Hematopoietic multipotent progenitor cell treated with erythropoietin and hydrocortisone succinate and interleukin-3 and kit ligand, for 6 days (in vitro differentiated cells): ENCODE measurements at places on chromosomes 3 and 15.
A peak's percentile ranks its signal among the peaks of the same experiment; 100 is the strongest.

DNA sequence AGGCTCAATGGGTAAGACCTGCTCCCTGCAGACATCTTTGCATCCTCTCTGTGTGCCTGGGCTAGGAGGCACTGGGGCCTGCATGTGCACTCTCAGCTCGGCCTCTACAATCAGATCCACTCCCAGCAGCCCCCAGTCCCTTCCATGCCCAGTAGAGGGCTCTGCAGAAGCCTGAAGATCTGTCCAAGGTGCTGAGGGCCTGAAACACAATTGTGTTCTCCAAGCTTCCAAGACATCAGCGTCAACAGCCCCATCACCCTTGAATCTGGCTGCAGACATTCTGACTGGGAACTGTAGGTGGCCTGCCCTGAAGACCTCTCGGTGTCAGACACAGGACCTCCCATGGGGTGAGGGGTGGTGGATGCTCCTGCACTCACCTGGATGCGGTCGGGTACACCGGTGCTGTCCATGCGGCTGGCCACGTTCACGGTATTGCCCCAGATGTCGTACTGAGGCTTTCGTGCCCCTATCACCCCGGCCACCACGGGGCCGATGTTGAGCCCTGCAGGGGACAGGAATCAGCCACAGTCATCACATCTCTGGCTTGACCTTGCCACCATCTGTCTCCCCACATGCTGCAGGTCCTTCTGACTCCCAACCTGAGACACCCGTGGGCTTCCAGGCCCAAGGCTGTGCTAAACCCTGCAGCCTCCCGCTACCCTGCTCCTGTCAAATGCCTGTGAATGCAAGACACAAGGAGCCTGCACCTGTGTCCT lies 84.7 kb downstream of the SEC22A start:
- DNase-seq = peak; percentile 89

DNA sequence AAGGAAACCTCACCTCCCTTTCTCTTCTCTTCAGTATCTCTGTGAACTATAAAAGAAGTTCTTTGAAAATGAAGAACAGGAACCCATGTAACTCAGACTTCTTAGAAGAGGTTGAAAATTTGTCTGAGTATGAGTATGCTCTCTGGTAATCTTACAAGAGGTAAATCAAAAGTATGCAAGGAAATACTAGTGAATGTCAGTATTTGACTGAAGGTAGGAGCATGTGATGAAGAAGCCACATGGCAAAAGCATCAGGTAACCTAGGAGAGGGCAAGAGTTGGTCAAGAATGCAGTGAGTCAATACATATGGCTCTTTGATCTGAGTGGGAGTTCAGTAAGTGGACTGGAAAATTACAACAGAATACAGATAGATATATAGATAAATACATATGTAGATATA lies 133.0 kb upstream of the NECTIN3 start:
- DNase-seq = no peak

DNA sequence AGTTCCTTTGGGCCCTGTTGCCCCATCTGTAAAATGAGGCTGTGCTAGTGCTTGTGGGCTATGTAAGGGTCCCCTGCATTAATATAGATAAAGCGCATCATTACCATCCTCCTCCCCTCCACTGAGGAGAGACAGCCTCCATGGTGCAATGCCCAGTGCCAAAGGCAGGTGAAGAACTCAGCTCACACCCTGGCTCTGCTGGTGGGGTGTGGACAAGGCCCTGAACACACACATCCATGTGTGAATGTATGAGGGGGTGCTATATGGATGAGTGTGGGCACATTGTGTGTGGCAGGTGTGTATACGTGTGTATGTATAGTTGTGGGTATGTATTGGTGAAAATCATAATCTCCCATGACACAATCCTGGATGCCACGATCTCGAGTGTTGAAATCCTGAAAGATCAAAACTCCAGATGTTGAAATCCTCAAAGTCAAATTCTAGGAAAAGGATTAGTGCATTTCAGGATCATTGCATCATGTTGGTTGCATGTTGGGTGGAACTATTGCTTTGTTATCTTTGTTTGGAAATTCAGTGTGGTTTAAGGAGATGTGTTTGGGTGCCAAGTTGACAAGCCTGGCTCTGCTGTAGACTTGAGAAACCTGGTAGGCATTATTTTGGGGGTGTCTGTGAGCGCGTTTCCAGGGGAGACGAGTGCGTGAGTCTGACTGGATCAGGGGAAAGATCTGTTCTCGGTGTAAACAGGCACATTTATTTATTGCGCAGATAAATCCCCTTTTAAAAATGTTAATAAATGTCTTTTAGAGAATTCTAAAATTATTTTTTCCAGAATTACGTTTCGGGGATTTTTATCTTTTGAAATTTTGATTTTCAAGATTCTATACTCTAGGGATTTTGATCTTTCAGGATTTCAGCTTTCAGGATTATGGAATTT lies 42.0 kb upstream of the SEC61A1 start:
- DNase-seq = no peak

DNA sequence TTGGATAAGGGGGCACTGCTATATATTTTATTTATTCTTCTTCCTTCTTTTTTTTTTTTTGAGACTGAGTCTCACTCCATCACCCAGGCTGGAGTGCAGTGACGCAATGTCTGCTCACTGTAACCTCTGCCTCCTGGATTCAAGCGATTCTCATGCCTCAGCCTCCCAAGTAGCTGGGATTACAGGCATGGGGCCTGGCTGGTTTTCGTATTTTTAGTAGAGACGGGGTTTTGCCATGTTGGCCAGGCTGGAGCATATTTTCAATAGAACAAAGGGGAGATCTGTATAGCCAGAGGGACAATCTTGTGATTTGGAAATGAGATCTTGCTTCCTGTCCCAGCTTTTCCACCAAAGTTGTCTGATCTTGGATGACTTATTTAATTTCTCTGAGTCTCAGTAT lies 133.1 kb upstream of the ABHD17C start:
- no peak for DNase-seq

DNA sequence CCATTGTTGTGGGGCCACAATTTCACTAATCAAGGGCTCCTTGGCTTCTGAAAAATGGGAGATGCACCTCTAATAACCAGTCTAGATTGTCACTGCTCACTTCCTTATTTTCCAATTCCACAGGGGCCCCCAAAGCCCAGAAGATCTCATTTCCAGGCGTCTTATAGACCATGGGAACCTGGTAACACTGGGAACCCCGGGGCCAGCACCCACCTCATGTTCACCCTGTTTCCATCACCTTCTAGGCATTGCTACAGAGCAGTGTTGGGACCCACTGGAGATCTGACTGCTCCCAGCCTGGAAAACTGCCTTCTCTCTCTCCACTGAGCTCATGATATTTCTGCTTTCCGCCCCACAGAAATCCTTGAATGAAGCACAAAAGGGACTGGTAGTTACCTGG lies 61.5 kb downstream of the TFRC start:
- DNase-seq = no peak

- no peak for DNase-seq
Measured at GRCh38 chr3:181844211-181844610, 132.5 kb downstream of the SOX2 start.

- no peak for DNase-seq
Measured at GRCh38 chr3:195550723-195551122, 7.6 kb upstream of the PPP1R2 start.

DNA sequence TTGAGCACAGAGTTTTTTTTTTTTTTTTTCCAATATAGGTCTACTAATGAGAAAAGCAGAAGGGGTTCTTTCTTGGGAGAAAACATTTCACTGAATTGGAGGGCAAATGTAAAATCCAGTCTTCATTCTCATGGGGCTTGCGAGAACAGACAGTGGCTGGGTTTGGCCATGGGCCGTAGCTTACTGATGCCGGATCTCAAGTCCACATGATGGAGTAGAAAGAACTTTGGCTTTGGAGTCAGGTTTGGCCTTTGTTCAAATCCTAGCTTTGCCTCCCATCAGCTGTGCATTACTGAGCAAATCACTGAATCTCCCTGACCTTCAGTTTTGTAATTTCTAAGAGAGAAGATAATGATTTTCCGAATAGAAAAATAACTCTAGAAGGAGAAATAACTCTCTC lies 59.7 kb downstream of the LMCD1 start:
- no peak for DNase-seq

DNA sequence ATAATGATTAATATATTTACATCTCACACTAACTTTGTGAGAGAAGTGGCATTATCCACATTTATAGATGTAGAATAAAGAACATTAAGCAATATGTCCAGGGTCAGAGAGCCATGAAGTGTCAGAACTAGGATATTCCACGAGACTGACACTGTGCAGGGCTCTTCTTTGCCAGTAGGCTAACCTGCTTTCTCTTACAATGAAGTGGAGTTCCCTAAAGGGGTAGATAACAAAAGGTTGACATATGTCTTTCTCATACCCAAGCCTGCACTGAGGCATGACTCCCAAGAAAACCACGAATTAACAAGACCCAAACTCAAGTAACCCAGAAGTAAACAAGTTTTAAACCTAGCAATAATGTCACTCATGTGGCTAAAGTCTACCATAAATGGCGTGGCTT lies 191.5 kb upstream of the SLC2A2 start:
- DNase-seq = no peak

GRCh38 chr15:35197306-35197705 lies 112.2 kb upstream of the NANOGP8 start:
- DNase-seq = no peak

GRCh38 chr15:61421470-61421869 lies 192.4 kb upstream of the RORA start:
- no peak for DNase-seq
